ENCODE measurements at places on chromosomes 1 and 21.

DNA sequence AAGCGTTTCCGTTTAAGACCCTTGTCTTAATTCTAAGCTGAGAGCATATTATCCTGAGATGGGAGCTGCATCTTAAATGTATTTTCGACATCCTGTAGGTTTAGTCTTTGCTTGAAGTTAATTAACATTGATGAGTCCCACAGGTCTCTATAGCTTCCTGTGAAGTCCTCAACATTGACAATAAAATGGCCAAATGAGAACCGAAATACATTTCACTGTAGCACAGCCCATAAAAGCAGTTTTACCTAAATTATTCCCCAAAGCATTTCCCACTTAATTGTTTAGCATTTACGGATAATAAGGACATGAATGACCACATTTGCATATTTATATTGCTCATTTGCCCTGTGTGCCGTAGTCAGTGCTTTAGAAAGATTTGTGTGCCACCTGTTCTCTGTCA lies 116.4 kb downstream of the CRB1 start:
- DNase-seq, result no peak

DNA sequence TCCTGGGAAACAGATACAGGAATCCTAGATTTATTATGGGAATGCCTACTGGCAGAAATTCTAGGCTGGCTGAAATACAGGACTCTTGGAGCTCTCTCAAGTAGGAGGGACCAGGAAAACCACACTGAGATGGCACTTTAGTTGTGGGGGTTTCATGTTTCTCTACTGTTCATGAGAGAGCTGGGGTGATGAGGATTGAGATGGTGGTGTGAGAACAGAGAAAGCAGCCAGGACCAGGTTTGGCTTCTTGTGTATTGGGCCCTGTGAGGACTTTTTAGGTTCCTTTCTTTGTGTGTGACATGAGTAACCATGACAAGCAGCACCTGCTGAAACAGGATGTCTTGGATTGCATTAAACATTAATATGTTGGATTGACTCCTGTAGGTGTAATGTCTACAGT lies 4.9 kb downstream of the ARID1A start:
- DNase-seq, result no peak

DNA sequence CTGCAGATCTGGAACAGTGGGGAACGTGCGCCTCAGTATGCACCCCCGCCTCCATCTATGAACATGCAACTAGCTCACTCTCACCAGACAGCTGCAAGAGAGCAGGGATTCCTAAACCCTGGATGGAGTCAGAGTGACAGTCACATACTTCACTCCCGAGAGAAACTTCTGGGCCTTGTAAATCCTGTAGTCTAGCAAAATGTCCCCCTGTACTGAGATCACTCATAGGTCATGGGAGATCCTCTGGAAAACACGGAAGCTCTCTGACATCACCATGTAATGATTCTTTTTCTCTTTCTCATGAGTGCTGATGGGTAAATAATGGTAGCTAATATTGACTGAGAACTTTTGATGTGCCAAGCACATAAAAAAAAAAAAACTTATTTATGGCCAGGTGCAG lies 23.4 kb upstream of the TARDBP start:
- DNase-seq, result no peak

- DNase-seq, result peak; percentile 75
Observed at GRCh38 chr21:37009740-37010341, 3.3 kb downstream of the RIPPLY3 start.

GRCh38 chr1:34186741-34187494 lies 10.2 kb downstream of the C1orf94 start:
- DNase-seq, result no peak

DNA sequence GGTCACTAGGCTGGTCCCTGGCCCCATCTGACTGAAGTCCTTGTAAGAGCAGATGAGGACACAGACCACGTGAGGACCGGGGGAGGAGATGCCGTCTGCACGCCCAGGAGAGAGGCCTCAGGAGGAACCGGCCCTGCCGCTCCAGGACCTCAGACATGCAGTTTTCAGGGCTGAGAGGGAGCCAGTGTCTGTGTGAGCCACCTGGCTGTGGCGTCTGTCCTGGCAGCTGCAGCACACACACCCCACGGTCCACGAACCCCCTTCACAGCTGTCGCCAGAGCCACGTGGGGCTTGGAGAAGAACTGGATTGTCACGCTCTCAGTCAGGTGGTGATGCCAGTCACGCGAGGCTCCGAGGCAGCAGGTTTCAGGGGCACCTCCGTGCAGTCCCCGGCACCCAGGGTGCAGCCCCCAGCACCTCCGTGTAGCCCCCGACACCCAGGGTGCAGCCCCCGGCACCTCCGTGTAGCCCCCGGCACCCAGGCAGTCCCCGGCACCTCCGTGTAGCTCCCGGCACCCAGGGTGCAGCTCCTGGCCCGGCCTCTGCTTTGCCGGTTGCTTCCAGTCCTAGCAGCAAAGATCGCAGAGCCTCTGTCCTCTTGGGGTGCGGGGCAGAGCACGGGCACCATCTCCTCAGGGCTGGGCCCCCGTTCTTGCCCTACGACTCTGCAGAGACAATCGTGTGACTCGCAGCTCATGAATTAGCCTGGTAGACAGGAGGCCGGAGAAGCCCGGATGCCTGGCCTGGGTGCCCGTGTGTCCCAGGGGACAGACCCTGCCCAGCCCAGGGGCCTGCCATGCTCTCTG lies 19.0 kb upstream of the SUMO3 start:
- DNase-seq, result no peak

DNA sequence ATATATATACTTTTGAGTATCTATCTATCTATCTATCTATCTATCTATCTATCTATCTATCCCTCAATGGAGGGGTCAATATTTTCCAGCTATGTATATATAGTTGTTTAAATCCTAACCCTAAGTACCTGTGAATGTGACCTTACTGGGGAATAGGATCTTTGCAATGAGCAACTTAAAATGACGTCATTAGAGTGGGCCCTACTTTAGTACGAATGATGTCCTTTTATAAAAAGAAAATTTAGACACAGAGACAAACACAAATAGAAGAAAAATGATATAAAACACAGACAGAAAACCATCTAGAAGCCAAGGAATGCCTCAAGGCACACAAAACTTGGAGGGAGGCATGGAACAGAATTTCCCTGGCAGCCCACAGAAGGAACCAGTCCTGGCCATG lies 2283.7 kb downstream of the NCAM2 start:
- DNase-seq, result no peak

DNA sequence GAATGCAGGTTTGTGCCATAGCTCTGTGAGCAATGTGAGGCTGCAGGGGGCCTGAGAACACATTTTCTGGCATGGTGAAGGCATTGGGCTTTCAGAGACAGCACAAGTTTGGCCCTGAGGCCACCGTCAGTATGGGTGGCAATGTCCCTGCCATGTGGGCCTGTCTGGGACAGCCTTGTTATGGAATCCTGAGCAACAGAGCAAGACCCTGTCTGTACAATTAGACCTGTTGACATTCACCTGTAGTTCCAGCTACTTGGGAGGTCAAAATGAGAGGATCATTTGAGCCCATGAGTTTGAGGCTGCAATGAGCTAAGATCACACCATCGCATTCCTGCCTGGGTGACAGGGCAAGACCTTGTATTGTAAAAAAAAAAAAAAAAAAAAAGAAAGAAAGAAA lies 35.6 kb downstream of the PRDM15 start:
- no peak for DNase-seq

DNA sequence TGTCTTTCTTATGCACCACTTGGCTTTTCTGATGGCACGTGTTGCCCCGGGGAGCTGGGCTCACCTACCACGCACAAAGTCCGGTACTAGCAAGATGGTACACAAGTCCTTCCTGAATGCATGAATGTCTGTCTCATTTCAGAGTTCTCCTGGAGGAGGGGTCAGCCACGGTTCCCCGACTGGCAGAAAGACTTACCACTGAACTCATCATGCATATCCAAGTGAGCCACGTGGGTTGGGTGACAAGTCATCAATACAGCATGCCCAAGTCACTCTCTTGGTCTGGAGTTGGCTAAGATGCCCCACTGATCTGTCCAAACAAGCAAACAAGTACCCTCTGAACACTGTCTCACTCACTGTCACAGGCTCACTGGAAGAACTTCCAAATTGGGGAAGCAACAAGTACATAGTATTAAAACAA lies 28.6 kb upstream of the MX1 start:
- DNase-seq, result no peak

GRCh38 chr1:10939654-10940450 lies 72.6 kb upstream of the TARDBP start:
- peak; percentile 22 for DNase-seq

- DNase-seq, result no peak
Observed at GRCh38 chr1:211356723-211357407, 30.2 kb downstream of the TRAF5 start.

GRCh38 chr1:23426828-23427227 lies 2.3 kb upstream of the TCEA3 start:
- no peak for DNase-seq

DNA sequence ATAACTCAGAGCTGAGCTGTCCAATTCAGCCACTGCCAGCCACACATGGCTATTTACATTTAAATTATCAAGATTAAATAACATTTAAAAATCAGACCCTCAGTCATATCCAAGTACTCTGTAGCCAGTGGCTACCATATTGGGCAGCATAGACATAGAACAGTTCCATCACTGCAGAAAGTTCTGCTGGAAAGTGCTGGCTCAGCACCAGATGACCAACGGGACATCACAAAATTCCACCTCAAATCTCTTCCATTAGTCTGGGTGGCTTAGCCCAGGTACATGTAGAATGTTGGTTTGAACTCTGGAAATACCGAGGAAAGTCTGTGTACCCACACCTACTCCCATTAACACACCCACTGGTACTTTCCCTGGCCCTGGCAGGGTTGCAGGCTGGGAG lies 129.3 kb downstream of the ZSCAN20 start:
- DNase-seq, result no peak

DNA sequence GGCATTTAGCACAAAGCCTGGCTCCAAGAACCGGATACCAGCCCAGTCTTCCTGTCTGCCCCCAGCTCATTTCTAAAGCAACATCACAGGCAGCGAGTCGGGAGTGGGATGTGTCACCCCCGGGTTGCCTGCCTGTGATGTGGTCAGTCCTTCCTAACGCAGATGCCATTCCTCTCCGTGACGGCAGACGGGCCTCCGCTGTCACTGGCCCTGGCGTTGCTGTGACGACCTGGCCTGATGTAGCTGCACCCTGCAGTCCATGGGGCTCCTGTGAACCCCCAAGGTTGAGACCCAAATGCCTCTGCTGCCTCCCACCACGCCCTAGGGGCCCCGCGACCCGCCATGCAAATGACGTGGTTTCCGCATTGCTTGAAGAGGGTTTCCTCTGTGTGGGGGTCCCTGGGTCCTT lies 12.3 kb downstream of the TNFRSF1B start:
- peak; percentile 80 for DNase-seq

DNA sequence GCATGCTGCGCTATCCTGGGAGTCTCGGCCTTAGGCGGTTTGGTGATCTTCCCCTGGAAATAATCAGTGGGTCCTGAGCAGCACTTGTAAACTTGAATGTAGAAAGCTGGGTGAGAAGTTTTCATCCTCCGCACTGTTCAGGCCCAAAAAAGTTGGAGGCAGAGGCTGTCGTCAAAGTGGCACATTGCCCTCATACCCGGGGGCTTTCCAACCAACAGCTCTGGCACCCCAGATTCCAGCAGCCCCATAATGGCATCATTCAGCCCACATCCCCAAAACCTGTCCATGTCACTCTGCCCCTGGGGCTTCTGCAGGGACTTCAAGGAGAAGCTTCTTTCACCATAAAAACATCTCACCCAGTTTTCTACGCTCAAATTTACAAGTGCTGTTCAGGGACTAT lies 59.3 kb downstream of the TOR1AIP2 start:
- no peak for DNase-seq

DNA sequence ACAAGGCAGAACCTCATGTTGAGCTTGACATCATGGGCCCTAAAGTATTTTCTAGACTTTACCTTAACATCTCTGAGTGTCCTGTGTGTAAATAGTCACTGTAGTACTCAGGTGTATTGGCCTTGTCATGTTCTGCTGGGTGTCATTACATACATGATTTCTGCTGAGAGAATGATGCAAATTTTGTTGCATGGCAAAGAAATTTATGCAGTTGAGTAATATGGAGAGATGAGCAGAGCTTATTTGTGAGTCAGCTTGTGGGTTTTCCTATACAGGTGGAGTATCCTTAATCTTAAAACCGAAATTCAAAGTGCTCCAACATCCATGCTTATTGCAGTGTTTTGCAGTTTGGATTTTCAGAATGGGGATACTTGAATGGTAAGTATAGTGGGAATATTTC lies 36.6 kb downstream of the RGL1 start:
- no peak for DNase-seq

GRCh38 chr1:98201666-98202081 lies 280.8 kb upstream of the DPYD start:
- no peak for DNase-seq

- DNase-seq, result no peak
Observed at GRCh38 chr21:31894457-31894856, 21.6 kb downstream of the HUNK start.

GRCh38 chr21:42554251-42554961 lies 40.8 kb downstream of the SLC37A1 start:
- no peak for DNase-seq

DNA sequence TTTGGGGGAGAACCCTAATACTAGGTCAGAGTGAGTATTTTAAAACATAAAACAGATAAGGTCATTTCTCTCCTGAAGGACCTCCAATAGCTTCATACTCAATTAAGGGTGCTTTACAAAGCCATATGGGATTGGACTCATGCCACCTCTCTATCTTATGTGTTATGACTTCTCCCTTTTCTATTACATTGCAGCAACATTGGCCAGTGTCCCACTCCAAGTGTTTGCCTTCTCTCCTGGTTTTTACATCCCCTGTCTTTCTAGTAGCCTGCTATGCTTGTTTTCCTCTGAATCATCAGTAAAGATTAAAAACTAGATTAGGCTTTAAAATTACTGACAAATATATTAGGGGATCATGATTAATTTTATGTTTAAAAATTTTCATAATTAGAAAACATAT lies 66.6 kb downstream of the SCMH1 start:
- DNase-seq, result no peak

DNA sequence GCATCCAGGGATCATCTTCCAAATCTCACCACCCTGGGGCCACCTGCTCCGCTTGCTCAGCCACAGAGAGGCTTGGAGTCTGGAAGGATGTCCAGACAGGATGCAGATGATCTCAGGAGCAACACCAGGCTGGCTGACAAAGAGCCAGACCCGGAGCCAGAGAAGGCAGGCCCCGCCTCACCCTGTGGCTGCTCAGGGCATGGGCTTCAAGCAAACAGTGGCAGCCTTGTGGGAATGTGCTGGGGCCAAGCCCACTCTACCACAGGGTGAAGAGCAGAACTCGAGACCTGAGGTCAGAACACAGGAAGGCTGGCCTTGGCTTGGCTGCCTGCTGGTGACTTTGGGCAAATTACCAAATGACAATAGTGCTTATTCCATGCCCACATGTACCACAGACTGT lies 45.5 kb downstream of the MRPL37 start:
- no peak for DNase-seq

GRCh38 chr1:178273707-178274410 lies 180.0 kb downstream of the RASAL2 start:
- no peak for DNase-seq

GRCh38 chr1:222757646-222758268 lies 20.8 kb downstream of the FAM177B start:
- DNase-seq, result no peak

DNA sequence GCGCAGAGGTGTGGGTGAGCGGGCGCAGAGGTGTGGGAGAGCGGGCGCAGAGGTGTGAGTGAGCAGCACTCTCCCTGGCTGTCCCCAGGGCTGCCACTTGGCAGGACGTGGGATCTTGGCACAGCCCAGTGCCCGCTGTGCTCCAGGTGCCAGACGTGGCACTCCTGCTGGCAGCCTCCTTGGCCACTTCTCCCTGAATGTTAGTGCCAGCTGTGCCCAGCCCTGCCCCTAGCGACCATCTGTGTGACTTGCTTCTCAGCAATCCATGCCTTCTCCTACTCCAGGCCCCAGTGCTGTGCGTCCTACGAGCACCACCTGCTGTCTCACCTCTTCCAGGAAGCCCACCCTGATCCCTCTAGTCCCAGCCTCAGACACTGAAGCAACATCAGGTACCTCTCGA lies 30.5 kb downstream of the KRTAP10-1 start:
- DNase-seq, result no peak
